ENCODE measurements at places on chromosomes 2 and 18.

GRCh38 chr2:69390001-69390400 is 3.0 kb upstream of the GFPT1 start:
- H3K36me3 ChIP-seq: peaks cover 8% of the 10 kb centered on the region
- no peak overlapping the region for H3K27ac ChIP-seq
- no peak overlapping the region for H3K4me3 ChIP-seq
- peaks cover 8% of the 10 kb centered on the region for H3K4me1 ChIP-seq
- H3K27me3 ChIP-seq: no peaks in the 10 kb centered on the region
- no peak for DNase-seq

DNA sequence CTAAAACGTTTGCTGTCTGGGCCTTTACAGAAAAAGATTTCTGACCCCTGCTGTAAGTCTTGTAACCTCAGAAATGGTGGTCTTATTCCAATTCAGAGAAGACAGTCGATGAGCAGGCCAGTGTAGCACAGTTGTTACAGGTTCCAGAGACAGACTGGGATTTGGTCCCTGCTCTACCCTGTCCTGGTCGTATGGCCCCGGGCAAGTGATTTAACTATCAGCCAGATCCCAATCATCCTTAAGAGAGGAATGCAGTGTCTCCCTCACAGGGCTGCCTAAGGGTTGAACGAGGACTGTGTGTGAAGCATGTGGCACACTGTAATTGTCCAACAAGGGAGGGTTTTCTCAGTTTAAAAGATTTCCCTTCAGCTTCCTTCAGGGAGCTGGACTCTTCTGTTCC is 47.2 kb downstream of the HK2 start:
- H3K36me3 ChIP-seq: peaks cover 12% of the 10 kb centered on the region
- no peak for DNase-seq
- no peak overlapping the region for H3K27ac ChIP-seq

- no peak overlapping the region for H3K4me3 ChIP-seq
- H3K27me3 ChIP-seq: no peaks in the 10 kb centered on the region
- no peaks in the 10 kb centered on the region for H3K4me1 ChIP-seq
- no peak overlapping the region for H3K27ac ChIP-seq
These were observed 420.3 kb upstream of the POU3F3 start for GRCh38 chr2:104433657-104434056.

GRCh38 chr18:22167091-22167470 is 2.3 kb upstream of the GATA6 start:
- peaks cover 30% of the 10 kb centered on the region for H3K4me1 ChIP-seq
- no peak overlapping the region for H3K4me3 ChIP-seq
- no peaks in the 10 kb centered on the region for H3K36me3 ChIP-seq
- DNase-seq: no peak
- H3K27me3 ChIP-seq: peaks cover 36% of the 10 kb centered on the region
- H3K27ac ChIP-seq: peak overlapping the region; percentile 87

- no peaks in the 10 kb centered on the region for H3K4me1 ChIP-seq
- no peak for DNase-seq
- H3K4me3 ChIP-seq: no peak overlapping the region
- no peaks in the 10 kb centered on the region for H3K36me3 ChIP-seq
- no peaks in the 10 kb centered on the region for H3K27me3 ChIP-seq
These were observed 77.0 kb upstream of the PDE1A start for GRCh38 chr2:182503886-182504285.

DNA sequence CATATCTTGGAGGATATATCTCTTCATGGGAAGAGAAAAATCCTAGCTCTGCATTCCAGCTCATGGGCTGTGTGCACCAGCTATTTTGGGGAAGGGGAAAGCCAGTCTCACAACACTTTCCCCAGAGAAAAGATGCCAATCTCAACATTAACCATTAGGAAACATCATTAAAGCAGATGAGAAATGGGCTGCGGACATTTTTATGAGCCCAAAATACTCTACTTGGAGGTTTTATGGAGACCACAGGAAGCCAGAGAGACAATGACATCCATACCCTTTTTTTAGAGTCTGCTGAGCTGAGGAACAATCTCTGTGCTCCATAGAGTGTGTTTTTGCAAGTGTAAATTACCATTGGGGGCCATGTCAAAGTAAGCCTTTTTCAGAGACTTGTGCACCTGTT is 213.7 kb downstream of the TRIB2 start:
- no peaks in the 10 kb centered on the region for H3K27me3 ChIP-seq
- H3K36me3 ChIP-seq: no peaks in the 10 kb centered on the region
- no peak overlapping the region for H3K27ac ChIP-seq
- no peaks in the 10 kb centered on the region for H3K4me1 ChIP-seq

DNA sequence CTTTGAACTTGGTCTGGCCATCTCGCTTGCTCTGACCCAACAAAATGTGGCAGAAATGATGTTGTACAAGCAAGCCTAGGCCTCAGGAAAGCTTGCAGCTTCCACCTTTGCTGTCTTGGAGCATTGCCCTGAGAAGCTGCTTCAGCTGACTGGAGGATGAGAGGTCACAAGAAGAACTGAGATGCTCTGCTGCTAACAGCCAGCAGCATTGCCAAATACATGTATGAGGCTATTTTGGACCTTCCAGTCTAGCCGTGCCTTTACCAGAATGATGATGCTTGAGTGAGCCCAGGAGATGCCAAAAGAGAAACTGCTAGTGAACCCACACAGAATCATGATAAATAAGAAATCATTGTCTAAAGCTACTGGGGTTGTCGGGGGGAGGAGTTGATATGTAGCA is 13.2 kb upstream of the ITGAV start:
- peak; percentile 80 for DNase-seq
- H3K27me3 ChIP-seq: no peaks in the 10 kb centered on the region
- peaks cover 18% of the 10 kb centered on the region for H3K4me1 ChIP-seq
- peak overlapping the region; percentile 66 for H3K27ac ChIP-seq
- H3K4me3 ChIP-seq: no peak overlapping the region

DNA sequence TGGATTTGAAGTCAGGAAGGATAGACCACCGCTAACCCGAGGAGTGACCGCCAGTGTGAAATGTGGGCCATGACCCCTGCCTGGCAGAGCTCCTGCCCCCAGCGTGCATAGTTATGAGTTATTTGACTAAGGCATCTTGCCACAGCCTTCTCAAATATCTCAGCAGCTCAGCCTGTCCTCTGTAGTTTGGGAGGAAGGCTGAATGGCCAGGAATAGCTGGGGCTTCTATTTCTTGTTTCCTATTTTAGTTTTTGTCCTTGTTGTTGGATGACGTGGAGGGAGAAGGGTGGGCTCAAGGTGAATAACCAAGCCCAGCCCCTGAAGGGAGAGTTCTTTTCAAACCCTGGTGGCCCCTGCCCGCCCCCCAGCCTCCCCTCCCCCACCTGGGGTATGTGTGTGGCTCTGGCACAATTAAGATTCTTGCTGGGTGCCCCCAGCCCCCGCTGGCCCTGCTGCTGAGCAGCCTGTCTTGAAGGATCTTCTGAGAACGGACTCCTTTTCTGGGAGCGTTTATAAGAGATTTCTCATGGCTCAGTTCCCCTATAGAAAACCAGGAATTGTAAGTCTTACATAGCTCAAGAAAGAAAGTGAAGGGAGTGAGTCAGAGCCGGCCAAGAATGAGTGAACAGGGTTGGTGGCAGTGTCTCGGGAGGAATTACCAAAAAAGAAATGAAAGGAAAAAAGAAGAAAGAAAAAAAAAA is 157.4 kb downstream of the GLI2 start:
- no peaks in the 10 kb centered on the region for H3K36me3 ChIP-seq
- no peak overlapping the region for H3K27ac ChIP-seq
- DNase-seq: no peak

DNA sequence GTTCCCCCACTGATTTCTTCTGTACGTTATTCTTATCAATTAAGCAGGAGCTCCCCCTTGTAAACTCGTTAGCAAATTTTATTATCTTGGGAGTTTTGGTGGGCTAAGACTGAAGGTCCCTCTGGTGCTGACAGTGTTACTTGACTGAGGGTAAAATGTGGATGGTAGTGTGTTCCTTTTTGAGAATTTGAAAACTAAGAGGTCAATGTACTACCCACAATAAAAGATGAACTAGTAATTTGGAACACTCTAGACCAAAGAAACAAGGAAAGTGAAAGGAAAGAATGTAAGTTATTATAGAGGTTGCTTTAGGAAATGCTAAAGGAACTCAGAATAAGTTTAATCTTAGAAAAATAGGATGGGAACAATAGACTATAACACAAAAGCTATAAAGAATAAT is 35.1 kb downstream of the YWHAQ start:
- H3K4me3 ChIP-seq: no peak overlapping the region
- H3K27me3 ChIP-seq: no peaks in the 10 kb centered on the region
- peaks cover 28% of the 10 kb centered on the region for H3K4me1 ChIP-seq
- no peak for DNase-seq

- H3K4me3 ChIP-seq: no peak overlapping the region
- no peaks in the 10 kb centered on the region for H3K27me3 ChIP-seq
- no peaks in the 10 kb centered on the region for H3K36me3 ChIP-seq
- H3K27ac ChIP-seq: no peak overlapping the region
- DNase-seq: no peak
These were observed 135.4 kb downstream of the PTH2R start for GRCh38 chr2:208541989-208542464.

DNA sequence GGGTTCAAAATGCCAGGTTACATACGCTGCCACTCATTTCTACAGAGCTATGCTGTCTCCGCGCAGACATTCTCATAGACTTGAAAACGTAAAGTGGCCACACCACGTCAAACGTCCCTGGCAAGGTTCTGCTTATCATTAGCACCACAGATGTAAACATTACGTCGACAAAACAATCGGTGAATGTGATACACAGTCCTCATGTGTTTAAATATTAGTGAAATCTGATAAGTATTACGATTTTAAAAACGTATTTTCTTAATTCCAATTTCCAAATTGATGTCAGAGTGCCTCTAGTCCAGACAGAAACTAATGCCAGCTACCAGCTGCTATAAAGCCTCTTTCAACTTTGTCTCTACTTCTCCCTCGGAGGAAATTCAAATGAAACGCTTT is 1.2 kb downstream of the STK17B start:
- H3K27ac ChIP-seq: peak overlapping the region; percentile 94
- H3K36me3 ChIP-seq: no peaks in the 10 kb centered on the region
- H3K4me3 ChIP-seq: no peak overlapping the region
- no peaks in the 10 kb centered on the region for H3K4me1 ChIP-seq
- DNase-seq: peak; percentile 24
- H3K27me3 ChIP-seq: no peaks in the 10 kb centered on the region

DNA sequence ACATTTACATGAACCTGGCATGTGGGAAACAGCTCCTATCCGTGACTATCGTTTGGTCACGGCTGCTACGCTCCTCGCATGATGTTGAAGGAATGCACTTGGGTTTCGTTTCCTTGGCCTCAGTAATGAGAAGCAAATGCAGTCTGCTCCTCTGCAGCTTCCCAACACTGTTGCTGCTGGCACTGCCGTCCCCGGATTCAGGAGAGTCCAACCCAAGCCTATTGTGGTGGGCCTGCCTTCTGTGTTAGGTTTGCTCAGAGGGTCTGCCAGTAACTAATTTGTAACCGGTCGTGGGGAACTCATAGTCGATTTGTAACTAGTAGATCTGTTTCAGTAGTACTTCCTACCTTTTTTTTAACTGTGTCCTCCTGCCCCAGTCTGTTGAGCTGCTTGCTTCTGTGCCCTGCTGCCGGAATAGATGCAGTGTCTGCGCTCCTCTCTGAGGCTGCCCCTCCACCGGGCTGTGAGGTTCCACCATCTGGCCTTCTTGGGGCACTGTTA is 58.4 kb downstream of the WDSUB1 start:
- no peak overlapping the region for H3K4me3 ChIP-seq
- H3K36me3 ChIP-seq: peaks cover 26% of the 10 kb centered on the region
- no peak overlapping the region for H3K27ac ChIP-seq

DNA sequence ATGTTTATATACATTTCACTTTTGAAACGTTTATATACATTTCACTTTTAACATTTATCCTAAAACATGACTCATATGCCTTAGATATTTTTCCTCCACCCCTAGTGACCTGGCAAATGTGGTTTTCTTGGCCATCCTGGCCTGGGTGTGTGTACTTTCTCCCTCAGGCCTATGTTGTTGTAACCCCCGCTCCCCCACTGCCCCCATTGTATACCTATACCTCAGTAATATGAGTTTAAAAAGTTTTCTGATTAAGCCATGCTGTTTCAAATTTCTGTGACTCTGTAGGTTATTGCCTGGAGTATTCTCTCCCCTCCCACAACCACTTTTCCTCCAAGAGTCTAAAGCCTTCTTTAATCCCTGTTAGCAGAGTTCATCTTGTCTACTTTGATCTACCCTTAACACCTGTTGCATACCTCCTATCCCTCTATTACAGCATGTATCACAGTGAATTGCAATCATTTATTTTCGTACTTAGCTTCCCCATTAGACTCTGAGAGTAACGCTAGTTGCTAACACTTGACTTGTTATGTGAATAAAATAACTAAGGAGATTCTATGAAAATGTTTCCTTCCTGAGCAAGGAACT is 67.9 kb downstream of the LCLAT1 start:
- H3K4me1 ChIP-seq: peaks cover 39% of the 10 kb centered on the region
- H3K4me3 ChIP-seq: no peak overlapping the region
- peak overlapping the region; percentile 3 for H3K27ac ChIP-seq
- no peak for DNase-seq
- H3K27me3 ChIP-seq: no peaks in the 10 kb centered on the region

- no peak overlapping the region for H3K4me3 ChIP-seq
- no peaks in the 10 kb centered on the region for H3K27me3 ChIP-seq
- no peak for DNase-seq
These were observed 127.5 kb downstream of the NFATC1 start for GRCh38 chr18:79523206-79523735.

- no peak for DNase-seq
- H3K4me3 ChIP-seq: no peak overlapping the region
- H3K4me1 ChIP-seq: no peaks in the 10 kb centered on the region
- H3K36me3 ChIP-seq: no peaks in the 10 kb centered on the region
- no peaks in the 10 kb centered on the region for H3K27me3 ChIP-seq
These were observed 89.5 kb downstream of the SLC4A10 start for GRCh38 chr2:161713706-161714105.

DNA sequence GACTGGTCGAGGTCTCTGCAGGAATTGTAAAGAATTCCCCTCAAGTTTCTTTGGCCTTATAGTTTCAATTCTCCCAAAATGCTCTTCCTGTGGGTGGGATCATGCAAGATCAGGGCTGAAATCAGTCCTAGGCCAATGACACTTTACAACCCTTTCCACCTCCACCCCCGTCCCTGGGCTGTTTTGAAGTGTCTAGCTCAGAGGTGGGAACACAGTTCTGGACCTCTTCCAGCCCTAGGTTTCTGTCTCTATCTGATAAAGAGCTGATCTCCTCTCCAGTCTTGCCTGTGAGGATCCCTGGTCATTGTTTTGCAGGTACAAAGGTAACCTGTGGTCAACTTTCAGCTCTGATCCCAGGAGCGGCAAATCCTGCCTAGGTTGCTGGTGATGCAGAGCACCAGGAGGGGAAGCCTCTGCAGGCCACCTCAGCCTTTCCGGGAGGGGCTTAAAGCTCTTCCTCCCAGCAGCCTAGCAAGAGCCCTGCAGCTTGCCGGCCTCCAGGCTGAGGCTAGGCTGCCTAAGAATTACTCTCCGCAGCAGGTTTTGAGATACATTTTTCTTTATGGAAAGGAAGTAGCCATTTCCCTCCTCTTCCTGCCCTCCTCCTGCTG is 69.8 kb upstream of the WIPF1 start:
- peaks cover 45% of the 10 kb centered on the region for H3K4me1 ChIP-seq
- H3K27ac ChIP-seq: no peak overlapping the region
- H3K27me3 ChIP-seq: no peaks in the 10 kb centered on the region

All from thyroid gland (tissue), 4 donors.